Stimulated activated CD8-positive, alpha-beta memory T cell treated with anti-CD3 and anti-CD28 coated beads, Interleukin-4, amount 100 ng/mL, for 4 hours (primary cell): ENCODE measurements at places on chromosomes 4 and X.

DNA sequence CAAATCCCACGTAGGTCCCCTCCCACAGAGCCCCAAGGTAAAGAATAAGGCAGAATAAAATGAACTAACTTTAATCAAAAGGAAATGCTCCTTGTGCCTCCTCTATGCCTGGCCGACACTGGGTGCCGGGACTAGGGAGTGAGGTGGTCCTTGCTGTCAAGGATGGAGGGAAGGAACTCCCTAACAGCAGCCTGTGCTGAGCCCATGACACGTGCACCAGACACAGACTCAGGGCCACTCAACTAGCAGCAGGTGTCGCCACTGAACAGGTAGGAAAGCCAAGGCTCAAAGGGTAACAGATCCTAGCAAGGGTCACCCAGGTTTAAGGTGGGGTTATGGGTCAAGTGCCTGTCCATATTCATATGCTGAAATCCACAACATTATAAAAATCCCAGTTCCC is 29.2 kb downstream of the MSX1 start:
- DNase-seq, result no peak

DNA sequence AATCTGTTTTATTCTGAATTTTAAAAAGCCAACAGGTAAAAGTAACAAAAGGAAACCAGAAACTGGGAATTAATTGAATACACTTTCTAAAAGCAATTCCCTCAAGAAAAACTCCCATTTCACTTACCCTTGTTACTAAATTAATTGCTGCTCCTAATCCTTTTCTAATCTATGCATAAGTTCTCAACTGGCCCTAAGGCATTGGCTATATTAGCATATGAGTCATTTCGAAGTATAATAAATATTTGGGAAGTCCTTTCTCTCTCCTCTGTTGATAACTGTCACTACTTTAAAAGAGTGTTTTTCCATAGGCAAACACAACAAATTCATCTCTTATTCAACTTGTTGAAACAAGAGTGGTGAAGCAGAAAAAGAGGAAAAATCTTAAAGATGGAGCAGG is 486.5 kb upstream of the HTR2C start:
- no peak for DNase-seq

DNA sequence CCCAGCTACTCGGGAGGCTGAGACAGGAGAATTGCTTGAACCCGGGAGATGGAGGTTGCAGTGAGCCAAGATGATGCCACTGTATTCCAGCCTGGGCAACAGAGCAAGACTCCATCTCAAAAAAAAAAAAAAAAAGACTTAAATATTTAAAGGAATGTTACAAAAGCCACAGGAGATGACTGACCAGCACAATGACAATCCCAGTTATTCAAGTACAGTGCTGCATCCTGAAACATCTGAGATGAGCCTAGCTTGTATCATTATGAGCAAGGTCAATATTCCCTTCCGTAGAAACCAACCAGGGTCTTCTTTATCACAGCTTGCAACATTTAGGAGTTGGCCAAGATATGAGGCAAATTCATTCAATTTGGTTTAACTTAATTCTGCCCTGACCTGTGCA is 38.6 kb downstream of the LNX1 start:
- DNase-seq, result no peak

DNA sequence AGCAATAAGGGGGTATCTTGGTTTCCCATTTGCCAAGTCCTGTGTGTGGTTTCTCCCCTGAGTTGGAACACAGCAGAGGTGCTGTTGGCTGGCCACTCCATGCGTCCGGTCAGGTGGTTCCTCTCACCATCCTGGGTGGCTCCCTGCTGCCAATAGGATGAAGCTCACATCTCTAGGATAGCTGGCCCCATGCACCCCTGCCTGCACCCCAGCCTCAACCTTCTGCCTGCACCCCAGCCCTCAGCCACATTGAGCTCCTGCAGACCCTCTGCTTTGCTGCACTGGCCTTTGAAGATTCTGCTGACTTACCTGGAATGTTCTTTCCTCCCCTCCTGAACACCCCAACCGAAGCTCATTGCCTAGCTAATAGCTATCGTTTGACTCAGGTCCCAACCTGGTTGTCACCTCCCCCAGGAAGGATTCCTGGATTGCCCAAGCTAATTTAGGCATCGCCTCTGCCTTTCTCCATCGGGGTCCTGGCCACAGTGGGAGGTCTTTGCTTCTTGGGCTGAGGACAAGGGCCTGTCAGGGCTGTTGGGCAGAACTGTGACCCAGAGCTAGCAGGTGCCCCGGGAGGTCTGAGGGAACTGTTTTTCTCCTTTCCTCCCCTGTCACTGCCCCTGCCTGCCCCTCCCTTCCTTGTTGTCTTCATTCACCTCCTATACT is 36.6 kb upstream of the GRPEL1 start:
- no peak for DNase-seq

GRCh38 chr4:154807042-154807630 is 26.1 kb downstream of the RBM46 start:
- no peak for DNase-seq

- no peak for DNase-seq
Measured at GRCh38 chr4:175054980-175055379, 136.8 kb downstream of the ADAM29 start.

GRCh38 chr4:152682143-152682941 is 2.5 kb upstream of the TMEM154 start:
- DNase-seq, result no peak

DNA sequence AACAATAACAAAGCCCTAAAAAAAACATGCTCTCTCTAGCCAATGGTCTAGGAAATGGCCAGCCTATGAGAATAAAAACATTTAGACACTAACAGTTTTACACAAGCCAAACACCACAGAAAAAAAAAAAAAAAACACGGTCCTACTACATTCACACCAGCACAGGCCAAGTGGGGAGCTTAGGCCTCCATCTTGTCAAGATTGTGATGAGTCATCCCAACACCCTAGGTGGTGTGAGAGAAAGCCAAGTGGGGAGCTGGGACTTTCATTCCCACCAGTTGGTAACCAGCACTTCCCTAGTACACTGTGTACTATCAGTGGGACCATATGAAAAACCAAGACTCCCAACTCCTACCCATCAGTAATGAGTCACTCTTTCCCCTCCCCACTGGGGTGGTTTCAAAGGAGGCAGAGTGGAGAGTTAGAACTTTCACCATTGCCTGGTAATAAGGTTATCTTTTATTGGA is 95.6 kb downstream of the ADAMTS3 start:
- no peak for DNase-seq

- DNase-seq, result no peak
Measured at GRCh38 chr4:43999669-44000068, 448.9 kb downstream of the KCTD8 start.

- DNase-seq, result no peak
Measured at GRCh38 chrX:67436867-67437266, 107.0 kb upstream of the AR start.

DNA sequence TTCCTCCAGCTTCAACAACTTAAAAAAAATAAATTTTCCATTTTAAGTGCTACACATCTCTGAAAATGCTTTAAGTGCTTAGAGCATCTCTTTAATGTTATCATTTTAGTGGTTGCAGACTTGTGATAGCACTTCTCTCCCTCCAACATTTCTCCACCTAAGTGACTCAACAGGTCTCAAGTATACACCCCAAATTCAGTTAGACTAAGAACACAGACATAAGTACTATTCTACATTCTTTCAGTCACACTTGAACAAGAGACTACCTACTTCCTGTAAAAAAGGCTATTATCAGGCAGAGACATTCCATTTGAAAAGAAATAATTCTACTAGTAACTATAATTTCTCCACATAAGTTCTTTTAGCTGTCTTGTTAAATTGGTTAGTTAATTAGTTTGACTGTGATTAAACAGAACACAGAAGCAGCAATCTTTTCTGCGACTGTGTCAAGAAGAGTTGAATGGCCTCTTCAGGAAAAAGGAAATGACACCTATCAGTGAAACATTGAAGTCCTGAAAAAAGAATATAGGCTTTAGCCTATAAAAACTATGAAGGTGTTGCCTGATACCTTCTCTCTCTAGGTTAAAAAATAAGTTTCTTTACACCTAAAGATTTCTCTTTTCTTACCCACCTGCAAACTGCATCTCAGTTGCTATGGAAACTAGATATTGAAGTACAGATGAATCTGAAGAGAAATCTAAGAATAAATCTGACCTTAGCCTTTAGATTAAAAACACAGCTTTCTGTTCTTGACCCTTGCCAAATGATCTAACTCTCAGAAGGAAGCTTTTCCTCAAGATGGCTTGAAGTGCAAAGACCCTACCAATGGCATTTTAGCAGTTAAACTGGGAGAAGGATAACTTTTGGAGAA is 18.0 kb downstream of the NAF1 start:
- no peak for DNase-seq

GRCh38 chr4:108940149-108940548 is 177.3 kb upstream of the ETNPPL start:
- DNase-seq, result no peak

DNA sequence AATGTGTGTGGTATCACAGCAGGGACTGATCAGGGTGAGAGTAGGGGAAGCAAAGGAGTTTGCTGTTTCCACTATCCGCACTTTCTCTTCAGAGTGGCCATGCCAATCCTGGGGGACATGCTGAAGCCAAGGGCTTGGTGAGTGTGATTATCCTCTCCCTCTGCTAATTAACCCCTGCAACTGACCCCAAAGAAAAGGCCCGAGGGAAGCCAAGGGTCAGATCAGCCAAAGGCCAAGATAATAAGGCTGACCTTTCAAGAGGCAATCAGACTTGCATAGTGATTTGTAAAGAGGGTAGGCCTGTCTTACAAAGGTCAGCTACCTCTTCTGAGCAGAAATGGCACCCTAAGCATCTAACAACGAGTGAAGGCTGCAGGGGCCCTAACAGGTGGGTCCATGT is 420.5 kb upstream of the CPEB2 start:
- DNase-seq, result no peak

DNA sequence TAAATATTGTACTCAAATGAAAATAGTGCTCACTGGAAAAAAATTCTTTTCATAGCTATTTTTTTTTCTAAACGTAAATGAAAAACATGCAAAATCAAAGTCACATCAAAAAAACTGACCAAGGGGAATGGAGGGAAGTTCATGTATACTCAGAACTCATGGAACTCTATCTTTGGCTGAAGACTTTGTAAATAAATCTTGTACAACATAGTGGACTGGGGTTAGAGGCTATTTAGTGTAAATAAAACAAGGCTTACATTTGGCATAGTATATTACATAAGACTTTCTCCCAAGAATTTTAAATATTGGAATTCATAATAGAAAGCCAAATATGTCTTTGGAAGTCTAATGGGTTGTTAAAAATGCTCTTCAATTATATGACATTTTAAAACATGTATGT is 59.8 kb upstream of the PDE5A start:
- DNase-seq, result no peak

GRCh38 chrX:124346877-124347241 is 496 bp downstream of the SH2D1A start:
- DNase-seq, result no peak
